ENCODE measurements at places on chromosomes 12 and 14.
A peak's percentile ranks its signal among the peaks of the same experiment; 100 is the strongest.

DNA sequence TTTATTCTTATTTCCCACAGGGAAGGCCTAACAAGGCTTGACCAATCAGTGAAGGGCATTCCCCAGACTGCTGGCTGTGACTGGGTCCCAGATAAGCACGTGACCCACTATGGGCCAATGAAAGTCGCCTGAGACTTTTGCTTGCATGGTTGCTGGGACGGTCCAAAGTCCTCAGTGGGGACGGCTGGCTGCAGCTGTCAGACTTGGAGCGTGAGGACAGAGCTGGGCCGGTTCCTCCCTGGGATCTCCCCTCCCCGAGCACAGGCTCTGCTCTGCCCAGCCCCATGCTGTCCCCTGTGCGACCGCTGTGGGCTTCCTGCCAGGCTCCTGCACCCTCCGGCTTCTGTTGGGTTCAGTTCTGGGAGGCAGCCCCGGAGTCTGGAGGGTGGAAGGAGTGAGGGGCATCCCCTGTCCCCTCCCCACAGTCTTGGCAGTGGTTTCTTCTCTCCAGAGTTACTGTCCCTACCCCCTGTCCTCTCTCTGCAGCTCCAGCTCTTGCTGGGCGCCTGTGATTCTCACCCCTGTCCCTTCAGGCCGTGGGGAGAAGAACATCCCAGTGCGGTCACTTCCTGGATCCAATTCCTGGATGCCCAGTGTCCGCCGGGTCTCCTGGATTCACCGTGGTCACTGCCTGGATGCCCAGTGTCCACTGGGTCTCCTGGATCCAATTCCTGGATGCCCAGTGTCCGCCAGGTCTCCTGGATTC, 50.1 kb downstream of the GALNT9 start:
- no peak for DNase-seq

DNA sequence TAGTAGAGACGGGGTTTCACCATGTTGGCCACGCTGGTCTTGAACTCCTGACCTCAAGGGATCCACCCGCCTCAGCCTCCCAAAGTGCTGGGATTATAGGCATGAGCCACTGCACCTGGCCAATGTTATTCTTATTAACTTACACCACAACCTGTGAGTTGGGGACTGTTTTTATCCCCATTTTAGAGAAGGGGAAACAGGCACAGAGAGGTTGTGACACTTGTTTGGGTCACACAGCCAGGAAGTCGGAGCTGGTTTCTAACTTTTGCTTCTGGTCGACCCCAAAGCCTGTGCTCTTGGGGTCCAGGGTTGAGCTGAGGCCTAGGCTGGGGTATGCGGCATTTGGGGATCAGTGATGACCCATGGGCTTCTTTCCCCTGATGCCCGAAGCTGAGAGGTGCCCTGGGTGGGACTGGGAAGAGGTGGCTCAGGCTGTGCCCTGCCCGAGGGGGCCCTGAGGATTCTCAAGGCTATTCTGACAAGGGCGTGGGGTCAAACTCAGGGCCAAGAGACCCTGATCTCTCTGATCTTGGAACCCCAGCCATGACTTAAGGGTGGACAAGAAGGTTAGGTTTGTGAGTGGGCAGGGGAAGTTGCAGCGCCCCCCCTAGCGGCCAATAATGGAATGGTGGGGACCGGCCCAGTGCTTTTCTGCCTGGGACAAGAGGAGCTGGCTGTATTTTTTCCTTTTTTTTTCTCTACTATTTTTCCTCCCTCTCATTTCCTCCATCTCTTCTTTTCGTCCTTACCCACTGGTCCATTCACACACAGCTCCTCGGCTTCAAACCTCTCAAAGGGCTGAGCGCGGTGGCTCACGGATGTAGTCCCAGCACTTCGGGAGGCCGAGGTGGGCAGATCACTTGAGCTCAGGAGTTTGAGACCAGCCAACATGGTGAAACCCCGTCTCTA, 3.0 kb downstream of the SDSL start:
- no peak for DNase-seq

DNA sequence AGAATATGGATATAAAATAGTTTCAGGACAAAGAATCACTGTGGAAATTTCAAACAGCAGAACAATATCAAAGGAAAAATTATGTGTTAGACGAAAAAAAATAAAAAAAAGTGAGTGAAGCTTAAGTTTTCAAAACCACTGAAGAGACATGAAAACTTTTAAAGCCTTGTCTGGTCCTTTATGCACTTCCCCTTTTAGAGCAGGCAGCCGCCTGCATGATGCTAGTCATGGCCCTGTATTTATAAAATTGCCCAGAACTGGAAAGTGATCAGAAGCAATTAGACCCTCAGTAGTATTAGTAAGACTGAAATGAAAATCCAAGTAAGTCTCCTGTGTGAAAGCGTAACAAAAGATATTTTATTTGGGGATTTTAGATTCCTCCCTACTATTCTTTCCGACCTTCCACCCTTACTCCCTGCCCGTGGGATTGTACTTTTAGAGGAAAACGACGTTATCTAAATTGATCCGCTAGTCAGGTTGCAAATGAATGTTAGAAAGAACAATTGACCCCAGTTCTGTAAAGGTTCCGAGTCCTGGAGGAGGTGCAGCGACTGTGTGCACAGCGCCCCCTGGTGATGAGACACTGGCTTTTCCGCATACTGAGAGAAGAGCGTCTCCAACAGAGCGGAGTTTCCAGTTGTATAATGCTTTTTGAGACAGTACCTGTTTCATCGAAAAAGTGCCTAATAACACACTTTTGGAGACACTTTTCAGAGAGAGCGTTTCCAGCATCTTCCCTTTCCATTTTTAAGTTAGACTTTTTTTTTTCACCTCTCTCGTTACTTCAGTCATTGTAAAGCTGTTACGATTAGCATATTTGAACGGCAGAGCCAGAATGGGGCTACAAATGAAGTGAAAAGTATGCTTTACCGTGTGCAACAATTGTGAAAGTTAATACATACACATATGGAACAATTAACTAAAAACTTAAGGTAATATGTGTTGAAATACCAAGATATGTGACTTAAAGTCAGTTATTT, 12.4 kb downstream of the MGST1 start:
- no peak for DNase-seq

DNA sequence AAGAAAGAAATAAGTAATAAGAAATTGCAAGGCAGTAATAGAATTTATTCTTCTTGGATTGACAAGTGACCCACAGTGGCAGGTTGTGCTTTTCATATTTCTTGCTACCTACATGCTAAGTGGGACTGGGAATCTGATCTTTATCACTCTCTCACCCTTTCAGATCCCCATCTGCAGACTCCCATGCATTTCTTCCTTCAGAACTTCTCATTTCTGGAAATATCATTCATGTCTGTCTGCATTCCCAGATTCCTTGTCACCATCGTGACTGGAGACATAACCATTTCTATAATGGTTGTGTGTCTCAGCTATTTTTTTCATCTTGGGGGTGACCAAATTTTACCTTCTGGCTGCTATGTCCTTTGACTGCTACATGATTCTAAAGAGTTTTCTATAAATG, 4.0 kb upstream of the OR6C65 start:
- DNase-seq, result no peak

- no peak for DNase-seq
Observed at GRCh38 chr14:104016873-104017650, 68.4 kb upstream of the ASPG start.

DNA sequence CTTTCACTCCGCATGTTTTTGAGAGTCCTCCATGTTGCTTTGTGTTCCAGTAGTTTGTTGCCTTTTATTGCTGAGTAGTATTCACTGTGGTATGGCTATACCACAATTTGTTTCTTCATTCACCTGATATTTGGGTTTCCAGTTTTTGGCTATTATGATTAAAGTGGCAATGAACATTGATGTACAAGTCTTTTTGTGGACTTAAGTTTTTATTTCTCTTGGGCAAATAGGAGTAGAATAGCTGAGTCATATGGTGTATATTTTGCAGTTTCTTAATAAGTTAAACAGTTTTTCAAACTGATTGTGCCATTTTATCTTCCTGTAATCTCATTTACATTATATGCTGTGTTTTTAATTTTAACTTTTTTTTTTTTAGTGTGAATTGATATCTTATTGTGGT, 16.2 kb downstream of the ADIPOR2 start:
- DNase-seq, result no peak

GRCh38 chr12:109436188-109436560, 40.9 kb downstream of the KCTD10 start:
- no peak for DNase-seq

- DNase-seq, result no peak
Observed at GRCh38 chr12:116233669-116234068, 43.8 kb downstream of the MED13L start.

DNA sequence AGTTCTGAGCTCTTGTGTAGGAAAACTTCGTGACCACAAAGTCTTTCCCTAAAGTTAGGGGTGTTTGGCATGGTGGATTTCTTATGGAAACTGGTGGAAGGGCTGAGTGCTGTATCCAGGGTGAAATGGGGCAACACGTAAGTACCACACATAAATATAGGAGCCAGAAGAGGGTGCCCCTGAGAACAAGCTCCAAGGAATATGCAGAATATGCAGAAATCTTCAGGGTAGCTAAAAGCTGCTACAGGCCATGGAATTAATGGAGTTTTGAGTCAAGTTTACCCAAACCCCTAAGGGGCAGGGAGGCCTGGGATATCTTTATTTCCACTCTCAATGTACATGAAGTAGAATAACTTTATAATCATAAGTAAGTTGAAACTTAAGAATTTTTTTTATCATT, 44.0 kb downstream of the ZNF664 start:
- no peak for DNase-seq

GRCh38 chr14:42224053-42224888, 617.6 kb downstream of the LRFN5 start:
- DNase-seq, result peak; percentile 37

DNA sequence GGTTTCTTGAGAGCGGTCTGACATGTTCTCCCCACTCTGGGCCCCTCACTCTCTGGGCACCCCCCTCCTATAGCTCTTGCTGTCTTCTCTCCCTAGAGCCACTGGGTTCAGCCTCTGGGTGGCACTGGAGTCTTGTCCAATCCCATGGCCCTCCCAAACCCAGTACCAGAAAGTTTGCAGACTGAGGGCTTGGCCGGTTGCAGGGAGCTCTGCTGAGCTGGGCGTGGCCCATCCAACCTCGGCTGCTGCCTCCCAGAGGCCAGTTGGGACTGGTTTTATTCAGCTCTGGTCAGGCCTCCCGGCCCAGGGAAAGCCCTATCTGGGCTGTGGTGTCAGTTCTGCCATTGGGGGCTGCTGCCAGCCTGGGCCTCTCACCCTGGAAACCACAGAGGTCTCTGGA, 37.9 kb downstream of the ISCA2 start:
- no peak for DNase-seq

GRCh38 chr14:33996462-33996861, 45.6 kb upstream of the EGLN3 start:
- DNase-seq, result no peak

- no peak for DNase-seq
Observed at GRCh38 chr12:119446459-119446858, 111.9 kb downstream of the CCDC60 start.

- no peak for DNase-seq
Observed at GRCh38 chr14:26403760-26404159, 194.1 kb downstream of the NOVA1 start.

DNA sequence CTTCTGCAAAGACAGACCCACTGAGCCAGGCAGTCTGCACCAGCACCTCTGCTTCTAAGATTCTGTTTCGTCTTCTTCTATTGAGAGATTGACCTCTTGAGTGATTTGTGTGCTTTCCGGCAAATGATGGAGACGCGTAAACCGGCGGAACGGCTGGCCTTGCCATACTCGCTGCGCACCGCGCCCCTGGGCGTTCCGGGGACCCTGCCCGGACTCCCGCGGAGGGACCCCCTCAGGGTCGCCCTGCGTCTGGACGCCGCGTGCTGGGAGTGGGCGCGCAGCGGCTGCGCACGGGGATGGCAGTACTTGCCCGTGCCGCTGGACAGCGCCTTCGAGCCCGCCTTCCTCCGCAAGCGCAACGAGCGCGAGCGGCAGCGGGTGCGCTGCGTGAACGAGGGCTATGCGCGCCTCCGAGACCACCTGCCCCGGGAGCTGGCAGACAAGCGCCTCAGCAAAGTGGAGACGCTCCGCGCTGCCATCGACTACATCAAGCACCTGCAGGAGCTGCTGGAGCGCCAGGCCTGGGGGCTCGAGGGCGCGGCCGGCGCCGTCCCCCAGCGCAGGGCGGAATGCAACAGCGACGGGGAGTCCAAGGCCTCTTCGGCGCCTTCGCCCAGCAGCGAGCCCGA, 703 bp downstream of the ASCL4 start:
- DNase-seq, result no peak

DNA sequence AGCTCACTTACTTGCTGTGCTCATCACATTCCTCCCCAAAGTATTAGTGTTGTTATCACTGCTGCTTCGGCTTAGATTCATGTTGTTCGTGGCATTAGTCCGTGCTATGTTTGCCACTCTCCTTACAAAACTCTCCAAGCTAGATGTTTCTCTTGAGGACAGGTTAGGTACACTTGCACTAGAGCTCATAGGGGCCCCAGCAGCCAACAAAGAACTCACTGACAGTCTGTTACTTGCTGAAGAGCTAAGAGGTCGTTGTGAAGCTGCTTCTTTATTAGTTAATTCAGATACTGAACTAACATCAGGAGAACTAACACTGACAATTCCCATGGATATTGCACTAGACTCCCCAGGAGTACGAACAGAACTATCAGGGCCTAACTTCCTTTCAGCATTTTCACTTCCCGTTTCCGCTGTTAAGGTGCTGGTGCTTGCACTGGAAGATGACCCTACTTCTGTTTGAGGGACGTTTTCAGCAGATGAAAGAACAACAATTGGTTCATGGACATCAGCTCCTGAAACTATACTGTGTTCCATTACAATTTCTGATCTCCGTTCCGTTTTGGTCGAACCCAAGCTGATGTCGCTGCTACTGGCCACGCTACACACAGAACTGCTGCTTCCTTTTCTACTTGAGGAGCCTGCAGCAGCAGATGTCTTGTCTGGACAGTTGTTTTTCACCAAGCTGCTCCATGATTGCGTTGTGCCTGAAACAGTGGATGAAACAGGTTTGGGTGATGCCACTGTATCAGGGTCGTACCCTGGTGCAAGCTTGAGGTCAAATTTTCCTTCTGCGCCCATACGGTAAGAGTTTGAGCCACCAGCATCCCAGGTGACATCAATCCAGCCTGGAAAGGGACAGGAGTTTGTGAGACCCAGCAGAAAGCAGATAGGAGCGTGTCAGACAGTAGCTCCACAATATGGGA, 78.7 kb downstream of the HECTD1 start:
- DNase-seq, result peak; percentile 7

DNA sequence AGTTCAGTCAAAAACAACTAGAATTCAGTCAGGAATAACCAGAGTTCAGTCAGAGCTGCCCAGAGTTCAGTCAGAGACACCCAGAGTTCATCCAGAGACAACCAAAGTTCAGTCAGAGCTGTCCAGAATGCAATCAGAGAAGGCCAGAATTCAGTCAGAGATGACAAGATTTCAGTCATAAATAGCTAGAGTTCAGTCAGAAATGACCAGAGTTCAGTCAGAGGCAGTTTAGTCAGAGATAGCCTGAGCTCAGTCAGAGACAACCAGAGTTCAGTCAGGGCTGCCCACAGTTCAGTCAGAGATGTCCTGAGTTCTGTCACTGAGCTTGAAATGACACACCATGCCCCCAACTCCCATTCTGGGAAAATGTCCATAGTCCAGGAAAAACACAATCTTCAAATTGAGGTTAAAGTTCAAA, 1102.8 kb downstream of the BCL11B start:
- DNase-seq, result no peak

All from putamen (tissue), 1 donor.